ENCODE measurements at places on chromosomes 6 and 20.
A peak's percentile ranks its signal among the peaks of the same experiment; 100 is the strongest.

DNA sequence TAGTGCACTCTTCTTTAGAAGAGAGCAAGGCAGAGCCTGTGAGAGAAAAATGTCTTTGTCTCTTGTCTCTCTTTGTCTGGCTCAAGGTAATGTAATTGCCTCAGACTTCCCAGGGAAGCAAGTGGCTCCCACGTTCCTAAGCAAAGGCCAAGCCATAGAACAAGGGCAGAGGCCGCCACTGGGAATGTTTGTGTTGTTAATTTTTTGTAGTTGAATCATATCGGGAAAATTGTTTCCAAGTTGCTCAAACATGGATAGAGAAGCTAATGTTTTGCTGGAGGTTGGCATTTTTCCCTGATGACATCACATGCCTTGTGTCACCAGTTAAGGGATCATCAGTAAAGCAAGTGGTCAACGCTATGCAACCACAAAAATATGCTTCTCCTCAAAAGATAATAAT is 211.5 kb upstream of the FOXA2 start:
- no peak for DNase-seq

- no peak for DNase-seq
These were observed 40.2 kb upstream of the SAMHD1 start for GRCh38 chr20:36991703-36992102.

GRCh38 chr6:2245877-2246863 is 765 bp upstream of the GMDS start:
- DNase-seq, result peak; percentile 16

DNA sequence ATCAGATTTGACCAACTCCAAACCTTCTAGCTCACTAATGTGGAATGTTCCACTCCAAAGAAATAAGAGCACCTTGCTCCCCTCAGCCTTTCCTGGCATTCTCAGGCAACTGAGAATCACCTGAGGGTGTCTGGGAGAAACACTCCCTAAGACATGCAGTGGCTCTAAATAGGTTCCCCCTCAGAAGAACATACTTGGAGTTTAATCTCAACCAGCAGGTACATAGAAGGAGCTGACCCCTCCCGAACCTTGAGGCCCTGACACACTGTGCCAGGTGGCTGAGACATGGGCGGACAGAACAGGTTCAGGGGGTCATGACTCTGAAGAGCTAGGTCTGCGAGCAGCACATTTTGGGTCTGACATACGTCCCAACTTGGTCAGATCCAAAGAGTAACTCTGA is 107.6 kb upstream of the MAP3K4 start:
- no peak for DNase-seq

GRCh38 chr6:149984773-149985172 is 21.0 kb downstream of the ULBP1 start:
- no peak for DNase-seq

DNA sequence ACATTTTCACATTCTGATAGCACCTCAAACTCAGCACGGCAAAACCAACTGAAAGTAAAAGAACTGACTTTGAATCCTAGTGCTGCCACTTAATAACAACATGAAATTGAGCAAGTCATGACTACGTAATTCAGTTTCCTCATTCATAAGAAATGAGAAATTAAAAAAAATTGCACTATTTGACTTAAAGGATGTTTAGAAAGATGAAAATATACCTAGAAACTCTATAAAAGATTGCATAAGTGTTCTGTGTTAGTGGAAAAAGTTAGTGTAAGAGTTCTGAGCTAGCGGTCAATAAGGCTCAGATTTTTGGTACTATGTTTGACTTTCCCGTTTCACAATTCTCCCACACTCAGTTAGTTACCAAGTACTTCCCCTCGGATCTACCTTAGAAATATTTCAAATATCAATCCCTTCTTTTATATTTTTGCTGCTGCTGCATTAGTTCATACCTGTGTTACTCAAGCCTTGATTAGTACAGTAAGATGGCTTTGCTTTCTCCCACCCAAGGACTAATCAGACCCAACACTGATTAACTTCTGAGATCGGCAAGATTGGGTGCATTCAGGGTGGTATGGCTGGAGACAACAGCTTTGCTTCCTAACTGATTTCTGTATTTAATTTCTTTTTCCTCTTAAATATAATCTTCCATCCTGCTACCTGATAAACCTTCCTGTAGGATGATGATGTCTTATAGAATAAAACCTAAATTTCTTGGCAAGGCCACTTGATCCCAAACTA is 25.9 kb downstream of the ECHDC1 start:
- DNase-seq, result no peak

GRCh38 chr6:39758905-39759605 is 33.1 kb upstream of the DAAM2 start:
- no peak for DNase-seq

GRCh38 chr6:147142684-147143245 is 61.5 kb upstream of the STXBP5 start:
- DNase-seq, result no peak

DNA sequence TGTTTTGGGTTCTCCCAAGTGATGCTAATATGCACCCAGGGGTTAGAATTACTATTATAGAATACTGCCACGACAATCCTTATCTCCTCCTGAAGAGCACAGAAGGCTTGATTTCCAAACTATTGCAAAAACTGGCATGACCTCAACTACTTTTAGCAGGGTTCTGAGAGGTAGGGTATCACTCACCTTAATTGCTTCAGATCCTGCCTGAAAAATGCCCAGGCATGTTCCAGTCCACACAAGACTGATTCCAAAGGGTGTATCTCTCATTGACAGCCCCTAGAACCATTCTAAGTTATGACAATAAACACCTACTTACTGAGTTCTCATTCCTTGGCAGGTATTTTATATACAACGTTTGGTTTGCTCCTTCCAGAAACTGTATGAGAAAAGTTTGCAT is 5.0 kb upstream of the DSE start:
- no peak for DNase-seq

DNA sequence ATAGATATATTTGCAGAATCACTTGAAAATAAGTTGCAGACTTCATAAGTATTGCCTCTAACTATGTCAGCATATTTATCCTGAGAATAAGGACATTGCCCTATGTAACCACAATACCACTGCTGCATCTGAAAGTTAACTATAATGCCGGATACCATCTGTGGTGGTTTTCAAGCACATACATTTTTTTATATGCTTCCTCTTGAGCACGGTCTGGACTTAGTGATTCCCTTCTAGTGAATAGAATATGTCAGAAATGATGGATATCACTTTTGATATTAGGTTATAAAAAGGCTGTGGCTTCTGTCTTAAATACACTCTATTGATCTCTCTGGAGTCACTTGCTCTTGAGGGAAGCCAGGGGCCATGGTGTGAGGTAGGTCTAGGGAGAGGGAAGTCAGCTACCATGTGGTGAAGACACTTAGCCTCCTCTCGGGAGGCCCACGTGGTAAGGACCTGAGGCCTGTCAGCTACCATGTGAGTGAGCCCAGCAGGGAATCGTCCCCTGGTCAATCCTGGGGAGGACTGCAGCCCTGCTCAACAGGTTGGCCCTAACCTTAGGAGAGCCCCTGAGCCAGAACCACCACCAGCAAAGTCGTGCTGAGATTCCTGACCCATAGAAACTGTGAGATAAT is 57.5 kb downstream of the CCDC170 start:
- DNase-seq, result no peak

- DNase-seq, result peak; percentile 16
These were observed 684 bp downstream of the ZNFX1 start for GRCh38 chr20:49276961-49277785.

DNA sequence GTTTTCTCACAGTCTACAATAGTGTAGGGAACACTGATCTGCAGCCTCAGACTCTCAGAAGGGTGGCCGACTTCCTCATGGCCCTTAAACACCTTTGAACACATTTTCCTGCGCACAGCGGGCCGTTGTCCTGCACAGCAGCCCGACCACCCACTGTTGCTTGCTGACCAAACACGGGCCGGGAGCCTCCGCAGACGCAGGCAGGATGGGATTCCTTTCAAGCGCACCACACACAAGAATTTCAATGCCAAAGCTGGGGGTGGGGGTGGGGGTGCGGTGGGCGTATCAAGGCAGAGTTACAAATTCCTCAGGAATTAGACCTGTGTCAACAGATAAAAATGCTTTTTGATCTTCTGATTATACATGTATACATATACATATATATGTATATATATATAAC is 74.5 kb downstream of the HUS1B start:
- no peak for DNase-seq

DNA sequence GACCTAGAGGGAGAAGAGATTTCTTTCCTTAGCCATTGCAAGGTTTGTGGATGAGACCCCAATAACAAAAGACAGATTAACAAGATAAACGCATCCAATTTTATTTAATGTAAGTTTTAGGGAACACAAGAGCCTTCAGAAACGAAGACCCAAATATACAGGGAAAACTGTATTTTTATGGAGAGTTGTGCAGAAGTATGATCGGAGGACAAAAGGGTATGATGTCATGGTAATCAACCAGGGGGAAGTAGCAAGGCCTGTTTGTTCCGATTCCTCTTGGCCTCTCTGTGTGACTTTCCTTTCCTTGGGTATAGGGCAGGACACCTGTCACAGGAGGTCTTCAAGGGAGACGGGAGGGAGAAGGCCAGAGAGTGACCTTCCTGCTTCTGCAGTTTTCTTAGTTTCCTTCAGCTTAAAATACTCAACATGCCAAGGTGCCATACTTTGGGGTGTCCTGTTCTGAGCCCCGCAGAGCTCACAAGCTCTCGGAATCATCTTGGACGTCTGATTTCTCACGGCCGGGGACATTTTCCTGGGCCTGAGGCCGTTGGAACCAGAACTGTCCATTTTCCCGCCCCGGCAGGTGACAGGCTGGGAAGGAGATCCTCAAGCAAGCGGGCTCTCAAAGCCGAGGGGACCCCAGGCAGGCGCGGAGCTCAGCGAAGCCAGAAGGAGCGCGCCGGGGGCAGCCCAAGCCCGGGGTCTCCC is 21.7 kb downstream of the TMC2 start:
- DNase-seq, result no peak

GRCh38 chr6:3612341-3613041 is 139.0 kb downstream of the PXDC1 start:
- DNase-seq, result no peak

DNA sequence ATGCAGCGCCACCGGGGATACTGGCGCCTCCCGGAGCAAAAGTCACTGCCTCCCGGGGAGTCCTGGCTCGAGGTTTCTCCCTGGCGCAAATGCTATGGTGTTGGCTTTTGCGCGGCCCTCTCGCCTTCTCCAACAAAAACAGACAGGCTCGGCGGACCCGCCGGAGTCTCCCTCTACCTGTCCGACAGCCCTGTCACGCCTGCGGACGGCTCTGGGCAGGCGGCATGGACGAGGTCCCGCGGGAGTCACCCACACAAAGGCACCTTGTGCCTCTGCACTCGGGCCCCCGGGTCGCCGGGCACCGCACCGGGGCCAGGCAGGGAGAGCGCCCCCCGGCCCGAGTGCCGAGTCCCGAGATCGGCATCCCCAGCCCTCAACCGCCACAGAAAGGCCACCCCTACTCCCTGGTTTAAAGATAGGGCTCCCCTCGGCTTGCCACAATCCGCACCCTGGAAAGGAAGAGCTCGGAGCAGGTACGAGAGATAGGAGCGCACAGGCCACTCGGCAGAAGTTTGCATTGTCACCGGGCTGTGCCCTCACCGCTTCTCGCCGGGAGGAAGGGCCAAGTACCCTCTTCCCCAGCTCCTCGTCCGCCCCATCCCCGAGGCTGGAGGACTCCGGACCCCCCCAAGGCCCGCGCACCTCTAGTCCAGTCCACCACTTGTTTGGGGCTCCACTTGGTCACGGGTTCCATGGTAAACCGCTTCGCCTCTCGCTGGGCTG is 903 bp downstream of the CNKSR3 start:
- DNase-seq, result no peak

DNA sequence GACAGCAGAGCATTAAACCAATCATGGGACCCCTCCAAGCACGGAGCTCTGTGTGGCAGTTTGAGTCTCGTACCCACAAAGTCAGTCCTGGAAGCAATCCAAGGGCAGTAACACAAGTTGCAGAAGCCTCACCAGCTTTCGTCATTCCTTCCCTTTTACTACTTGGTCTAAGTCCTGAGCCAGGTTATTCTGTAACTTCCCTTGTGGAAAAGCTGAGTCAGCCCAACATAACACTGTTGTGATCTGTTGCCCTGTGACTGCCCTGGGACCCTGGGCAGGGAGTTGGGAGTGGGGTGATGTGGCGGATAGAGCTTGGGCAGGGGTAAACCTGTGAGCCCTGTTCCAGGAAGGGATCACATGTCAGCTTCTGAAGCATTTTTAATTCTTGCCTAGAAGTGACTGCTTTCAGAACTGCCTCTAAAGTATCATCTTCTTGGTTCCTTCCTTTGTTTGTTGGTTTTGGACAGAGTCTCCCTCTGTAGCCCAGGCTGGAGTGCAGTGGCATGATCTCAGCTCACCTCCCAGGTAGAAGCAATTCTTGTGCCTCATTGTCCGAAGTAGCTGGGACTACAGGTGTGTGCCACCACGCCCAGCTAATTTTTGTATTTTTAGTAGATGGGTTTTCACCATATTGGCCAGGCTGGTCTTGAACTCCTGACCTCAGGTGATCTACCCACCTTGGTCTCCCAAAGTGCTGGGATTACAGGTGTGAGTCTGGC is 183.7 kb upstream of the JAG1 start:
- no peak for DNase-seq

GRCh38 chr20:33442136-33443005 is 1.2 kb downstream of the SNTA1 start:
- no peak for DNase-seq

DNA sequence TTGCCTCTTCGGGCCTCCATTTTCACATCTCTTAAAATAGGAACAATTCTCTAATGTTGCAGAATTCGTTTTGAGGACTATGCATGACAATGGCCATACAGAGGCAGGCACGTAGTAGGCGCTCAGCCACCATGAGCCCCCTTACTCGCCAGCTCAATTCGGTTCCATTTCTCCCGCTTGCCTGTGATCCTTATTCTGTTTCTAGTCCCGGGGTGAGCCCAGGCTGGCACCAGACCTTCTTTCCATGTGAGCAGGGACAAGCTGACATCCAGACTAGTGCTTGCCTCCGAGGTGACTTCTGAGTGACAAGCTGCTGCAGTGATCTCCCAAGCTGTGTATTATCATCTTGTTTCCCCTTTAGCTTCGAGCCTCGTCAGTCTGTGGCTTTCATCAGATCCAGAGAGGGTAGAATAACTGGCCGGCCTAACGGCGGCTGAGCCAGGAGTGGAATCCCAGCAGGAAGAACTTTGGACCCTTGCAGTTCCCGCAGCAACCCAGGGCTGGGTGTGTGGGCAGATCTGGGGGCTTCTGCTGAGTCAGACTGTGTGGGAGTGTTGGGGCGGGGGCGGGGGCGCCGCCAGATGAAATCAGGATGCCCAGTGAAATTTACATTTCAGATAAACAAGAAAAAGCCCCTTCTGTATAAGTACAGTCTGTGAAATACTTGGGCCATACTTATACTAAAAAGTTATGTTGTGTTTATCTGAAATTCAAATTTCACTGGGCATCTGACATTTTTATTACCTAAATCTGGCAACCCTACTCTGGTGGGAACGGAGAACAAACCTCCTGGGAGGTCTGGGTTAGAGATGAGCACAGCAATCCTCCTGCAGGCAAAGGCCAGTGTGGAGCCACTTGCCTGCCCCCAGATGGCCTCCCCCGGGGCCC is 10.9 kb downstream of the BANF2 start:
- no peak for DNase-seq

GRCh38 chr6:53896196-53896595 is 101.4 kb downstream of the LRRC1 start:
- DNase-seq, result no peak
